Central memory CD8-positive, alpha-beta T cell (primary cell): ENCODE measurements at places on chromosomes 1 and 21.

GRCh38 chr1:71414179-71414578 lies 333.3 kb upstream of the ZRANB2 start:
- DNase-seq = no peak

DNA sequence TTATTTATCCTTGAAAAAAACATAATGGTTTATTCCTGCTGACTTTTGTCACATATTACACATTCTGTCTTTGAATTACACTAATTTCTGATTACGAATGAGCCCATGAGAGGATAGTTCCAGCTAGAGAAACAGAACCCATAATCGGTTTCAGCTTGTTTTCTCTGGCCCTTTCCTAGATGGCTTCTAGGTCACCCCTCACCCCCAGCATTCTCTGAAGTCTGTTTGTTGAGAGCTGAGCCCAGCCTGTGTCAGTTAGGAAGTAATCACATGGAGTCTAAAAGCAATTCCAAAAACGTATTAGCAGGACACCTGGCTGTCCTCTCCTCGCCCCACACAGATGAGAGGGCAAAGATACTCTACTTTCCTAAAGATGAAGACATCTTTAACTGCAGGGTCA lies 48.9 kb downstream of the KIAA1614 start:
- no peak for DNase-seq

GRCh38 chr1:162055062-162055461 lies 14.4 kb upstream of the NOS1AP start:
- DNase-seq = no peak

- no peak for DNase-seq
These were observed 7.8 kb downstream of the CLDN19 start for GRCh38 chr1:42732126-42732680.

DNA sequence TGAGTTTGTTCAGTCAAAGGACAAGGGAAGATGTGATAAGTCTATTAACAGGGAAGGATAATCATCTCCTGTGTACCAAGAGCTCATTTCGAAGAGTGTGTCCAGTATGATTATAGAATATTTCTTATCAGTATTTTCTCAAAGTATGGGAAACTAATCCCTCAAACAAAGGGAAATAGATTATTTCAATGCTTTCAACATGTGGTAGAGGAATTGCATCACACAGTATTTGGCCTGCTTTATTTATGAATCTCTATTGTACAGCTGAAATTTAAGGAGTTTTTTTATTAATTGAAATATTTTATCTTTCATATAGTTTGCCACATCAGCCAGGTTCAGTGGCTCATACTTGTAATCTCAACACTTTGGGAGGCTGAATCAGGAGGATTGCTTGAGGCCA lies 151.0 kb downstream of the CLEC20A start:
- no peak for DNase-seq
